ENCODE measurements at places on chromosomes 7 and 10.

DNA sequence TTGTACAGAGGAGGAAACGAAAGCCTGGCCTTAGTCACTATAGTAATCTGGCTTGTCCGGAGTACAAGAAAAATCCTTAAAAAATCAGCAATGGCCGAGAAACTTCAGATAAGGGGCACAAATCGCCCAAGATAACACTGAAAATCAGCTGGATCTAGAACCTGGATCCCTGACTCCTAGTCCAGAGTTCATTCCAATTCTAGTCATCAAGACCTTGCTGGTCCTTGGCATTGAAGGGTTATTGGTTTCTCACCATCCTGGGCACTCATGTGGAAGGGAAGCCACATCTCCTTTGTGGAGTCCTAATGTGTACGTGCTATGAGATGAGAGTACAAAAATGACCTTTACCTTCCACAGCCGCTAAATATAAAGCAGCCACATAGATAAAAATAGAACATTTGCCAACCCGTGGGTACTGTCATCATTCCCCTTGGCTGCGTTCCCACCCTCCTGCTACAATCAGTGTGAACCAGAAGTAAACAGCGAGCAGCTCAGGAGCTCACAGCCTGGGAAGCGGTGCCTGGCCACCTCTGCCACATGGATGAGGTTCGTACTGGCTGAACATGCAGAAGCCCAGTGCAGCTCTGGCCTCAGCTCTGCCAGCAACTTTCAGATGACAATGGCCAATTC, 116.0 kb upstream of the PDLIM1 start:
- DNase-seq, result no peak

DNA sequence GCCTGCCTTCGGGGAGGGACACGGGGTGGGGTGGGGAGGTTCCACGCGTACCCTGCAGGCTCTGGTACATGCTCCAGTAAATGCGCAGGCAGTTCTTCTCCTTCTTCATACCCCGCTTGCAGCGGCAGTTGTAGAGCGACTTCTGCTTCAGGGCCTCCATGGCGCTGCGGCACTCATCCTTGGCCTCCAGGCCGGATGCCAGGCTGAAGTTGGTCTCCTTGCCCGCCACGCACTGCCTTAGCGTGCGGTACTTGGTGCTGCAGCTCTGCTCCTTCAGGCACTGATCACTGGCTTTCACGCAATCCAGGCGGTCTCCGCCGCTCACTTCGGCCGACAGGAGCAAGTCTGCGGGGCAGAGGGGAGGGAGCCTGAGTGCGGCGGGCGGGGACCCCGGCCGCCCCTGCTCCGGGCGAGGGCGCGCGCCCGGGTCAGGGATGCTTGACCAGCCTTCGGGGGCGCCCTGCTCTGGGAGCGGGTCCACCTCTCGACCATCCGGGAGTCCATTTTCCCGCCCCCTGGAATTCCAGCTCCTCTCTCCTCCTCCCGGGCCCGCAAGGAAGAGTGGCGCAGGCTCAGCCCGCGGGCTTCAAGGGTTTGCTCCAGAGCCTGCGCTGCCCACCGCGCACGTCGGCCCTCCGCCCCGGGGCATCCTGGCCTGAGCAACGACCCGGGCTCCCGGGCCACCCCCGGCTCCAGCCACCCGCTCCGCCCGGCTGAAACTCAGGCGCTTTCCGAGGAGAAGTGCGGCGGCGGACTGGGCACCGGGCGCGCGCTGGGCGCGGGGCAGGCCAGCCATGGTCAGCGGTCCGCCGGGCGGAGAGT, 2.0 kb downstream of the GFRA1 start:
- DNase-seq, result no peak

DNA sequence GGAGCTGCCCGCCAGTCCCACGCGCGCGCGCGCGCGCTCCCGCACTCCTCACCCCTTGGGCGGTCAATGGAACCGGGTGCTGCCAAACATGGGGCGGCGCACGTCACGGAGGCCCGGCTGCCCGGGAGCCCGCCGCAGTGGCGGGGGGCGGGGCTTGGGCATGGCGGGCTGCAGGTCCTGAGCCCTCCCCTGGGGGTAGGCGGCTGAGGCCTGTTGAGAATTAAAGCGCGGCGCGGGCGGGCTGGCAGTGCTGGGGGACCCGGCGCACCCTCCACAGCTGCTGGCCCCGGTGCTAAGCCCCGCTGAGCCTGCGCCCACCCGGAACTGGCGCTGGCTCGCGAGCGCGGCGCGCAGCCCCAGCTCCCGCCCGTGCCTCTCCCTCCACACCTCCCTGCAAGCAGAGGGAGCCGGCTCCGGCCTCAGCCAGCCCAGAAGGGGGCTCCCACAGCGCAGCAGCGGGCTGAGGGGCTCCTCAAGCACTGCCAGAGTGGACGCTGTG, 634.2 kb downstream of the ANKRD7 start:
- no peak for DNase-seq

DNA sequence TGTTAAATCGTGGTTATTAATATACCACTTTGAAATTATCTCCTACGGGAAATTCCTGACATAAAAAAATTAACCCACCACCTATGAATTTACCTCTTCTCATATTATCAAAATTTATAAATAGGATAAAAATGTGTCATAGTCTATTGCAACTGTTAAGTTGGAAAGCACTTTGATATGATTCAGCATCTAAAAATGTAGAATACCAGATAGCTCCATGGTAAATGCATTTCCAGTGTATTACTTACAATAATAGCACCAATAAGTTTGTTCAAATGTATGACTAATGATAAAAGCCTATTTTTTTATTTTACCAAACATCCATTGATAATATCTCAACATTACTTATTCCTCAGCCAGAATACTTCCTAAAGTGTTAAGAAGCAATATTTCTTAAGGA, 13.6 kb upstream of the KCND2 start:
- DNase-seq, result peak; percentile 9

DNA sequence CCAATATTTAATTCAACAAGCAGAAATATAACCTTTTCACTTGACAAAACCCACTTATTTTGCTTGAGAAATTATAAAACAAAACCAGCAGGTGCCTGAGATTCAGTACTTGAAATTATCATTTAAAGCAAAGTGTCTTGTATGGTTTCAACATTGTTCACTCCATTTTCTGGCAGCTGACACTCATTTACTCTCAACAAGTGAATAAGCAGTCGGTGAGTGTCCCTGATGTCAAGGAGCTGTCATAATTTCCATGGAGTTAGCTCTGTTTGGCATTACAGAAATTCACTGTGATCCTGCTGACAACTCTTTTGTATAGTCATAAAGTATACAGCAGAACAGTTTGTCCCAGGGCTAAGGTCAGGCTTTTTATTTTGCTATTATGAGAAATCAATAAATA, 490.0 kb downstream of the CNTNAP2 start:
- DNase-seq, result no peak

- DNase-seq, result no peak
Observed at GRCh38 chr7:116337800-116338199, 127.5 kb downstream of the TES start.

DNA sequence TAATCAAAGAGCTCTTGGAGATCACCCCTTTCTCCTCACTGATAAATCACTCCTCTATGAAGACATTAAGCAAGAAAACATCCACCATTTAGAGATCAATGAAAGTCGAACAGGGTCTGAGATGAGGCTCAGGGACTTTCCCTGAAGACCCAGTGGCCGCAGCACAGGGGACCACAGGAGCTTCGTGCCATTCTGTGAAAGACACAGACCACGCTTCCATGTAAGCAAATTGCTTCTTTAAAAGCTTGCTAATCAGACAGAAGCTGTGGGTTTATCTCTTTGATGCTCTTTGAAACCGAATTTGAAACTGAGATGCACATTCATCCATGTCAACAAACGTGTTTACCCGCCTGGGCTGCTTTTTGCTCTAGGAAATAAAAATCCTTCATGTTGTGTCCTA, 231.9 kb upstream of the PPP2R2D start:
- DNase-seq, result no peak

DNA sequence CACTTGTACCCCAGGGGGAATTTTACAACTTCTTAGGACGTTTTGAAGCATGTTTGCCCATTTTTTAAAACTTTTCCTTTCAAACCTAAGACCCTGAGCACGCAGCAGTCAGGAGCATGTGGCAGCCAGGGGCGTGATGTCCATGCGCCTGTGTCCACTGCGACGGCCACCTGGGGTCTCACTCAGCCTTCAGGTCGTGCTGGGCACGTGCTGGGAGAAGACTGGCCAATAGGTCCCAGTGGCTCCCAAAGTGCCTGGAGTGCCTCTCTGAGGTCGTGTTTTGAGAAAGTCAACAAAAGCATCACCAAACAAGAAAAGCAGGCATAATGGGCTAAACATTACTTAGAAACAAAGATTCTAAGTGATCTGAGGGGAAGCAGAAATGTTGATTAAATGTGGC, 14.8 kb downstream of the LRRC27 start:
- DNase-seq, result no peak

- DNase-seq, result no peak
Observed at GRCh38 chr10:98045785-98046389, 15.5 kb upstream of the CRTAC1 start.

DNA sequence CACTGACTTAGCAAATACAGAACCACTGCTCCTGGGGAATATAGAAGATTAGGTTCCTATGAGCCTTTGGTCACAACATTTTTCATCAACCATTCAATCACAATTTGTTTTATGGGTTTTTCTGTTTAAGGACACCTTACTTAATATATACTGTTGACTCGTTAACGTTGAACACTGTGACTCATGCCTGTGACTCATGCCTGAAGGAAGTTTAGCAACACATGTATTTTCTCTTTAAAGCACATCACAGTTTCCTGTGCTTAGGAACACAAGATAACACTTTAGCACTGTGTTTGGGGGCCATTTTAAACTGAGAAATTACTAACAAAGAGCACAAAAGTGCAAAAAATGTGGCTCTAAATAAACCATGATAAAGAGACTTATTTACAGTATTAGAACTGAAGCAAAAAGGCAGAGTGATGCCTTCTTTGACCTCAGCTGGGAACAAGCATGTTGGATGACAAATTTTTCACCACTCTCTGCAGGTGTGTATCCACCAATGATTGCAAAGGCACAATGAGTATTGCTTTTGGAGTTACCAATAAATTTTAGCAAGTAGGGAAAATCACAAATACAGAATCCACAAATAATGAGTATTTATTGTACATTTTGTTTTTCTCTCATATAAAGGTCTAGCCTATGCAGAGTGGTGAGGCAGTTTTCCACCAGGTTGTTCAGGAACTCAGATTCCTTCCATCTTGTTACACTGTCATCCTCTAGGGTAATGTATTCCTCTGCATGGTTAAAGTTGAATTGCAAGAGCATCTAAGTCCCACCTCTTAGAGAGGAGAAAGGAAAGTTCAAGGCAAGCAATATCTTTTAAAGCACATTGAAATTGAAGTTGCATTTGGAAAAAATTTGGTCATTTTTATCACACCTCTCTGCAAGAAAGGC, 7.3 kb downstream of the FGFBP3 start:
- DNase-seq, result peak; percentile 89

DNA sequence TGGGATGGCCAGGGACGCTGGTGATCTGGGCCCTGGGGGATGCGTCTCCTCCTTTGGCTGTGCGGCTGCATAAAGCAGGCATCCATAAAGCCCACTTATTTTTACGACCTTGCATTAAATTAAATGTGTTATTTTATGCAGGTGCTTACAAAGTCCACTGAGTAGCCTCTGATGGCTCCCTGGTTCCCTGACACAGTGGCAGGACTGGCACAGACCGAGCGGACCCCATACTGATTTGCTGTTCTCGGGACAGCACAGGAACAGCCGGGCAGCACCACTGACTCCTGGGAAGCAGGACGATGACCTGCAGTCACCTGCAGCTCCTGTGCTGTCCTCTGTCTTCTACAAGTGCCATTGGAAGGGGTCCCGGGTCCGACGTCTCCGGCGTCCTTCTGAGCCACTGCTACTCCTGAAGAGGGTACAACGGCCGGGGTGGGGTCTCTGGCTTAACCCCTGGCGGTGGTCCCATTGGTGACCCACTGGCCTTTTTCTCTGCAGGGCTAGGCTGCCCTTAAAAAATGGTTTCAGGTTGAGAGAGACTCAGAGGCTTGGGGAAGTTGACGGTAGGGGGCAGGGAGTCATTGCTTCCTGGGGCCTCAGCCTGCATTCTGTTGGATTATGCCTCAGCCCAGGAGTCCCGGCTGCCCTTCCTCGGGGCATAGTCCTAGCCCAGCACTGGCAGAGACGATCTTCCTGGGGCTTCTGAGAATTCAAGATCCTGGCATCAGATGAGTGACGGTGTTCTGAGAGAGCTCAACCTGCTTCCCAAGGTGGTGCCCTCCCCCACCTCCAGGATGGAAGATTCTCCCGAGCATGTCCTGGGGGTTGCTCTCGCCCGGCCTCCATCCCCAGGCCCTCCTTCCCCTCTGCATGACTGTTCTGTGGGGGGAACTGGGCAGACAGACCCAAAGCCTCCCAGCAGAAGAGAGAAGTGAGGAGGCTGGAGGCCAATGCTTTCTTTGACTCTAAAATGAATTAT, 330.1 kb downstream of the ADARB2 start:
- no peak for DNase-seq

GRCh38 chr10:69446650-69447151, 4.6 kb upstream of the TSPAN15 start:
- DNase-seq, result peak; percentile 51

Data from skeletal muscle cell (primary cell).